ENCODE measurements at places on chromosomes 5 and 9. TPM values are rescaled to one million over a fixed set of nuclear protein-coding genes. Genes with fewer than 3 reads are reported as not detected.

- no peaks in the 10 kb centered on the region for H3K27me3 ChIP-seq
- H3K36me3 ChIP-seq, result no peaks in the 10 kb centered on the region
Measured at GRCh38 chr9:21744841-21745240, 57.6 kb upstream of the MTAP start.

GRCh38 chr5:97106216-97106581, 36.2 kb downstream of the LIX1 start:
- no peak for DNase-seq
- no peak overlapping the region for H3K4me3 ChIP-seq
- H3K4me1 ChIP-seq, result no peaks in the 10 kb centered on the region
- H3K27ac ChIP-seq, result no peak overlapping the region
- no peaks in the 10 kb centered on the region for H3K36me3 ChIP-seq
- H3K27me3 ChIP-seq, result peaks cover 25% of the 10 kb centered on the region

KCNMB1 gene
- total RNA-seq, result not detected

GRCh38 chr9:128153060-128153946, 4.0 kb downstream of the LCN2 start:
- H3K27ac ChIP-seq, result no peak overlapping the region
- H3K27me3 ChIP-seq, result no peaks in the 10 kb centered on the region
- no peaks in the 10 kb centered on the region for H3K36me3 ChIP-seq
- no peak for DNase-seq
- H3K4me1 ChIP-seq, result peaks cover 22% of the 10 kb centered on the region
- H3K4me3 ChIP-seq, result no peak overlapping the region

DNA sequence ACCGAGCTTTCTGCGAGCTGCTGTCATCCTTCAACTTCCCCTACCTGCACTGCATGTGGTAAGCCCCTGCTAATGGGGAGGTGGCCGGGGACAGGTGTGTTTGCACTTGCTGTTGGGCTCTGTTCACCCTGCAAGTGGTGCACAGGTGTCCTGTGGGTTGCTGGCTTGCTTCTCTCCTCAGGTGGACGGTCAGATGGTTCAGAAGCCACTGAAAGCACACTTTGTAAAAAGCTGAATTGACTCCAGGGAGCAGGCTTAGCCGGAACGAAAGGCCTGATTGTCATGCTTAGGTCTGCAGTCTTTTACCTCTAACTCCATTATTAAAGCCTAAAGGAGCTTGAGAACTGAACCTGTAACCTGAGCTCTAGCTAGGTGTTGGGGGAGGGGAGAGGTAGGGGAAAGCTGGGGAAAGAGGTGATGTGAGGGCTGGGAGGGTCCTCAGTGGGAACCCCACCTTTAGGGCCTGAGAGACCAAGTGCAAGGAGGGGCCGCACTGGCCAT, 37.6 kb downstream of the ACER2 start:
- H3K36me3 ChIP-seq, result no peaks in the 10 kb centered on the region
- H3K27me3 ChIP-seq, result no peaks in the 10 kb centered on the region
- H3K4me1 ChIP-seq, result no peaks in the 10 kb centered on the region

DNA sequence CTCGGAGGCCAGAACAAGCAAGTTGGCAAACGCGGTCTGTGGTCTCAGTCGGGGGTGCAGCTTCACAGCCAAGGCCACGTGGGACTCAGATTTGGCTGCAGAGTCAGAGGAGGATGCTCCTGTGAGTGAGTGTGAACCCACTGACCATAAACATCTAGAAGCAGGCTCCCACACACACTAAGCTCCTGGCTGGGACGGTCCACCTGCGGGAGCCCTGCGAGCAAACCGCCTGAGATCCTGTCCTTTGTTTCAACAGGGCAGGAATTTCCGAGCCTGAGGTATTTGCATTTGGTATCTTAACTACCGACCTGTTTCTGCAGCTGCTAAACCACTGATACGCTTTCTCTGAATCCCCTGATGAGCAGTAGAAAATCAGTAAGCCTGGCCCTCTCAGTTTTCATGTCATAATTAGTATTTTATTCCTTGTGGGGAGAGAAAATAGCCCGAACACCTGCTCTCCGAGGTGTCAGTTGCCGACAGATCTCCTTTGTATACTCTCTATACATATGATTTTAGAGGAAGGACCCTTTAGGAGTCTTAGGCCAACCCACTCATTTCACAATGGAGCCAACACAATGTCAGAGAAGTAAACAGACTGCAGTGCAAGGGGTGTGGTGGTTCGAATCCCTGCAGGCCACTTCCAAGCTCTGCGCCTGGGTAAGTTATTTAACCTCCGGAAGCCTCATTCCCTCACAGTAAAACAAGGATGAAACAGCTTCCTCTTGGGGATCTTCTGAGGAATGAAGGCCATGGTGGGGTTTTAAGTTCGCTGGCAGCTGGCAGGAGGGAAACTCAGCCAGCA, 40.9 kb upstream of the PWWP2A start:
- no peak for DNase-seq
- no peak overlapping the region for H3K4me3 ChIP-seq
- peaks cover 13% of the 10 kb centered on the region for H3K4me1 ChIP-seq
- no peak overlapping the region for H3K27ac ChIP-seq
- no peaks in the 10 kb centered on the region for H3K36me3 ChIP-seq

DNA sequence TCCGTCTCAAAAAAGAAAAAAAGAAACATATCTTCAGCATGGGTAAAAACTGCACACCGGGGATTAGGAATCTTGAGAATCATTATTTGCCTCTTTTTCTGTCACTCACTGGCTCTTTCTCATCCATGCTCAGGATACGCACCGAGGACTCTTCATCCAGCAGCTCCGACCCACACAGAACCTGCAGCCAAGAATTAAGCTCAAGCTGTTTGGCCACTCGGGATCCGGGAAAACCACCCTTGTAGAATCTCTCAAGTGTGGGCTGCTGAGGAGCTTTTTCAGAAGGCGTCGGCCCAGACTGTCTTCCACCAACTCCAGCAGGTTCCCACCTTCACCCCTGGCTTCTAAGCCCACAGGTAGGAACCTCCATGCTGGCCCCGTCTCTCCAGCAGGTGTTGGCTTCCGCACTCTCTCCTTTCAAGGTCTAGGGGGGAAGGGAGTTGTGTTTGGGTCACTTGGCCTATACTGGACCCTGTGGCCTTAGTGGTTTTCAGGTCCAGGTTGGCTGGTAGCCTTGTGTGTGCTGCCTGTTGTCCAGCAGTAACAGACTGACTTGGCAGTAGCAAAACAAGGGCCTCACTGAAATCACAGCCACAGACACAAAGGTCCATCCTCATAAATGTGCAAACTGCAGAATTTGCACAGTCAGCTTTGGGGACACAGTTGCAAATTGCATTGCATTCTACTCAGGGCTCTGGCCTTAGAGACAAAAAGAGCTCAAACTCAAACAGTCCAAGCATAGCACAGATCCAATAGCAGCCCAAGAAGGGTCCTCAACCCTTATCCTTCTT, 44.5 kb upstream of the CTSL start:
- H3K27ac ChIP-seq, result no peak overlapping the region
- DNase-seq, result no peak
- peaks cover 10% of the 10 kb centered on the region for H3K4me1 ChIP-seq
- H3K36me3 ChIP-seq, result no peaks in the 10 kb centered on the region

GRCh38 chr5:142671266-142671665, 14.6 kb downstream of the FGF1 start:
- H3K36me3 ChIP-seq, result no peaks in the 10 kb centered on the region
- no peak overlapping the region for H3K4me3 ChIP-seq
- no peak overlapping the region for H3K27ac ChIP-seq
- no peak for DNase-seq
- H3K4me1 ChIP-seq, result peaks cover 24% of the 10 kb centered on the region

- H3K27ac ChIP-seq, result no peak overlapping the region
- H3K36me3 ChIP-seq, result no peaks in the 10 kb centered on the region
- peak overlapping the region; percentile 44 for H3K4me3 ChIP-seq
Measured at GRCh38 chr5:160188141-160189015, 40.9 kb upstream of the FABP6 start.

DNA sequence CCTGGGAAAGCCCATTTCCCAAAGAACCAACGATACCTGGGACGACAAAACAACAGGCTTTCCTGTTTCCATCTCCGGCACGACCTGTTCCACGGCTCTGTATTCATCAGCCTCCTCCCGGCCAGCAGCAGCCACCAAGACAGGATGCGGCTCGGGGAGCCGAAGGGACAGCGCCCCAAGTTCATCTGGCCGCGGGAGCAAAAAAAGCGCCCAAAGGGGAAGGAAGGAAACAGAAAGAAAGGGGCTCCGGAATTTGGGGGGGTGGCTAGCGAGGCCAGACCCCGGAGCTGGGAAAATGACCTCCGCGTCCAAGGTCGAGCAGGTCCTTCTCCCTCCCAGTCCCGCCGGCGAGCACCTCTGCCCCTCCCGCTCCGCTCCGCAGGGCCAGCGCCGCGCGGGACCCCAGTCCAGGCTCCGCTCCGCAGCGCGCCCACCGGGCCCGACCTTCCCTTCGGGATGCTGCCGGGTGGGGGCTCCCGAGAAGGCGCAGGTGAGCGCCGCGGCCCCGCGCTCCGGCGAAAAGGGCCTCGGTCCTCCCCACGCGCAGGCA, 608 bp downstream of the ELOVL7 start:
- no peak overlapping the region for H3K27ac ChIP-seq
- no peaks in the 10 kb centered on the region for H3K36me3 ChIP-seq
- H3K27me3 ChIP-seq, result no peaks in the 10 kb centered on the region
- no peaks in the 10 kb centered on the region for H3K4me1 ChIP-seq

DBN1 gene
- total RNA-seq, result 127 TPM

DNA sequence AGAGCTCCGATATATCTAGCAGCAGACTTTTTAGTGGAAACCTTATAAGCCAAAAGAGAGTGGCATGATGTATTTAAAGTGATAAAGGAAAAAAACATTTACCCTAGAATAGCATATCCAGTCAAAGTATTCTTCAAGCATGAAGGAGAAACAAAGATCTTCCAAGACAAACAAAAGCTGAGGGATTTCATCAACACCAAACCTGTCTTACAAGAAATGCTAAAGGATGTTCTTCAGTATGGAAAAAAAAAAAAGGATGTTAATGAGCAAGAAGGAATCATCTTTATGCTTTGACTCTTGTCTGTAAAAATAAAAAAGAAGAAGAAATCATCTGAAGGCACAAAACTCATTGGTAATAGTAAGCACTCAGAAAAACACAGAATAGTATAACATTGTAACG, 338.2 kb downstream of the TLE1 start:
- no peak overlapping the region for H3K4me3 ChIP-seq
- no peaks in the 10 kb centered on the region for H3K36me3 ChIP-seq
- no peaks in the 10 kb centered on the region for H3K27me3 ChIP-seq

DNA sequence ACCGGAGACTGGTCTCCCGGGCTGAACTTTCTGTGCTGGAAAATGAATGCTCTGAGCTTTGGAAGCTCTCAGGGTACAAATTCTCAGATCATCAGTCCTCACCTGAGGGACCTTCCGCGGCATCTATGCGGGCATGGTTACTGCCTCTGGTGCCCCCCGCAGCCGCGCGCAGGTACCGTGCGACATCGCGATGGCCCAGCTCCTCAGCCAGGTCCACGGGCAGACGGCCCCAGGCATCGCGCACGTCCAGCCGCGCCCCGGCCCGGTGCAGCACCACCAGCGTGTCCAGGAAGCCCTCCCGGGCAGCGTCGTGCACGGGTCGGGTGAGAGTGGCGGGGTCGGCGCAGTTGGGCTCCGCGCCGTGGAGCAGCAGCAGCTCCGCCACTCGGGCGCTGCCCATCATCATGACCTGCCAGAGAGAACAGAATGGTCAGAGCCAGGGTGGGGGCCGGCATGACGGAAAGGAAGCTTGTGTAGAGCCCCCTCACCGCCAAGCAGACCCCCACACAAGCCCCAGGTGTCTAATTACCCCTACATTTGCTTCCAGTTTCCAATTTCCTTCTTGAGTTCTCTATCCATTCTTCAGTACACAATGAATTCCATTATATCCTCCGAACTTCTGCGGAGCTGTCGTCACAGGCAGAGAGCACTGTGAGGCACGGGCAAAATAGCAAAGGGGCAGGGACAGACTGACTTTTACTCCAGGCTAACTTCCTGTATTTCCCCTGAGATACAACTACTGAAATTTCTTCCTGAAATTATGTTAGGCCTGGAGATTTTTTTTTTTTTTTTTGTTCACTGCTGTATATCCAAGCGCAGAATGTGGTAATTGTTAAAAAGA, 23.2 kb downstream of the CDKN2A start:
- no peak overlapping the region for H3K27ac ChIP-seq
- H3K4me1 ChIP-seq, result peaks cover 6% of the 10 kb centered on the region
- peaks cover 9% of the 10 kb centered on the region for H3K36me3 ChIP-seq
- no peak overlapping the region for H3K4me3 ChIP-seq

GRCh38 chr5:151897020-151897552, 27.6 kb downstream of the GLRA1 start:
- peaks cover 14% of the 10 kb centered on the region for H3K27me3 ChIP-seq
- H3K36me3 ChIP-seq, result no peaks in the 10 kb centered on the region
- no peak overlapping the region for H3K4me3 ChIP-seq
- DNase-seq, result no peak
- no peak overlapping the region for H3K27ac ChIP-seq

TXNDC8 gene
- not detected for total RNA-seq

GRCh38 chr9:26675035-26675434, 217.6 kb downstream of the CAAP1 start:
- peaks cover 4% of the 10 kb centered on the region for H3K4me1 ChIP-seq
- H3K4me3 ChIP-seq, result no peak overlapping the region
- DNase-seq, result peak; percentile 16
- H3K36me3 ChIP-seq, result no peaks in the 10 kb centered on the region
- H3K27me3 ChIP-seq, result no peaks in the 10 kb centered on the region

- H3K36me3 ChIP-seq, result no peaks in the 10 kb centered on the region
- H3K27ac ChIP-seq, result no peak overlapping the region
- no peaks in the 10 kb centered on the region for H3K4me1 ChIP-seq
- no peak for DNase-seq
Measured at GRCh38 chr9:137797206-137798120, 80.1 kb upstream of the CACNA1B start.

- no peaks in the 10 kb centered on the region for H3K36me3 ChIP-seq
- H3K27me3 ChIP-seq, result no peaks in the 10 kb centered on the region
- no peak overlapping the region for H3K27ac ChIP-seq
- H3K4me3 ChIP-seq, result no peak overlapping the region
- DNase-seq, result no peak
- H3K4me1 ChIP-seq, result no peaks in the 10 kb centered on the region
Measured at GRCh38 chr5:21142791-21143190, 1154.8 kb upstream of the CDH18 start.

- H3K36me3 ChIP-seq, result no peaks in the 10 kb centered on the region
- H3K27me3 ChIP-seq, result no peaks in the 10 kb centered on the region
- no peak overlapping the region for H3K4me3 ChIP-seq
- H3K27ac ChIP-seq, result no peak overlapping the region
- H3K4me1 ChIP-seq, result no peaks in the 10 kb centered on the region
- DNase-seq, result peak; percentile 3
Measured at GRCh38 chr5:108720391-108720790, 27.3 kb upstream of the FER start.

- peak; percentile 10 for DNase-seq
- H3K27me3 ChIP-seq, result no peaks in the 10 kb centered on the region
- no peak overlapping the region for H3K4me3 ChIP-seq
- H3K36me3 ChIP-seq, result peaks cover 5% of the 10 kb centered on the region
Measured at GRCh38 chr5:116289276-116289675, 204.5 kb downstream of the COMMD10 start.

DNA sequence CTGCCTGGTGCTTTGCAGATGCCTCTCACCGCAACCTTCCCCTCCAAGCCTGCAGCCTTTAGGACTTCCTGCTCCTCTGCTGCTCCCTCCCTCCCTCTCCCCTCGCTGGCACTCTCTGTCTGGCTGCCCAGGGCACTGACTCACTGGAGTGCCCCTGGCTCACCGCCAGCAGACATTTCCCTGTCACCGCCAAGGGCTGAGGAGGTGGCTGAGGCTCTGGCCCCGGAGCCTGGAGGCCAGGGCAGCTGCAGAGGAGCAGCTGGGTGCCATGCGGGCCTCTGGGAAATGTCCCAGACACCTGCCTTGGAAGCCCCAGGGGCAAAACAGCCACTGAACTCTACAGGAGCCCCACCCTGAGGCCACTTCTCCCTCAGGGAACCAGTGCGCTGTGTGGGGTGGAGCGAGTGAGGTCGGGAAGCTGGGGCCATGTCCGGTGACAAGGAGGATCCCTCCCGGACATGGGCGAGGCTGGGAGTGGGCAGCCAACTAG, 53.4 kb downstream of the TENT4A start:
- no peaks in the 10 kb centered on the region for H3K36me3 ChIP-seq
- DNase-seq, result peak; percentile 100
- H3K4me3 ChIP-seq, result peak overlapping the region; percentile 52
- peak overlapping the region; percentile 86 for H3K27ac ChIP-seq

Measured in PC-3 (cell line).